ENCODE measurements at places on chromosomes 3 and 15. TPM values are rescaled to one million over a fixed set of nuclear protein-coding genes. Genes with fewer than 3 reads are reported as not detected.

GRCh38 chr3:196735751-196736150, 3.9 kb upstream of the PAK2 start:
- no peaks in the 10 kb centered on the region for H3K27me3 ChIP-seq
- no peak overlapping the region for H3K4me3 ChIP-seq
- peaks cover 39% of the 10 kb centered on the region for H3K36me3 ChIP-seq
- no peak overlapping the region for H3K27ac ChIP-seq

DNA sequence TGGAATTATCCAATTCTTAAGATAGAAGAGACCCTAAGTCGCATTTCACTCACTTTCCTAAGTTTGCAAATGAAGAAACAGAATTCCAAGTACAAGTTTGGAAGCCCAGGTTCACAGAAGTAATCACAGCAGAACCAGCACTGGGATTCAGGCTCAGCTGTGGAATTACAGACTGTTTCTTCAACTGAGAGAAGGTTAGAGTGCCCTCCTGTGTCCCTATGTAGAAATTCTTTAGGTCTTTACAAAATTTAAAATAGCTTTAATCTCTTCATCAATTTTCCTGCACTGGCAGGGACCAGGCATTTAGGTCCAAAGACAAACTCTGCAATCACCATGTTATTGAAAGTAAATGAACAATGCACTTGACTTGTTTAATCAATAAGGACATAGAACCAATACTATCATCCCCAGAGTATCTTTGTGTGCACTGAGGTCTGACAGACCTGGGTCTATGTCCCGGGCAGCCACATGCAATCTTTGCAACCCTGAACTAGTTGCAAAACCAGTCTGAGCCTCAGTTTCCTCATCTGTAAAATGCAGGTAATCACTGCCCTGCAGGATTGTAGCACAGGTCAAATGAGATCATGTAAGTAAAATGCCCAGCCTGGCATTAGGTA, 96.3 kb upstream of the ZBED2 start:
- peak overlapping the region; percentile 53 for H3K27ac ChIP-seq
- DNase-seq: no peak
- peaks cover 22% of the 10 kb centered on the region for H3K36me3 ChIP-seq
- H3K4me3 ChIP-seq: no peak overlapping the region

DNA sequence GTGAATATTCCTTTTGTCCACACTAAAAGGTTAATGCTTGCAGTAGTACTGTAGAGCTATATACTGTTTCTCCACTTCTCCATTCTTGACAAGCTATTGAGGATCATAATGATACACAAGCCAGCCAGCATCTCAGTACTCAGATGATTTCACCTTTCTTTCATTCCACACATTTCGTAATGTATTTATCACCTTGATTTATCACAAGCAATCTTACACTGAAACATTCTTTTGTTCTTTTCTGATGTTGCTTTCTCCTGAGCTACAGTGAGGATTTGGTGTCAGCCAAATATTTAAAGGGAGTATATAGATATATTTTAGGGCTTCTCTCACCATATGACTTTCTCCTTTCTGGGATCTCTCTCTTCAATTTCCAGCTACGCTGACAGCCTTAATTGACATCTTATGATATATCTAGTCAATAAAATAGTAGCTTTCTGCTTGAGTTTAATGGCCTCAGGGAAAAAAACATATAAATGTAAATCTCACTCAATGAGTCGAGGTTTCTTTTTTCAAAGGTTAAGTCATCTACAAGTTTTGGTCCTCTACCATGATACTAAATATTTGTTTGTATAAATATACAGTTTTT, 1327.0 kb downstream of the NSUN3 start:
- H3K4me1 ChIP-seq: no peaks in the 10 kb centered on the region
- no peak for DNase-seq
- H3K27ac ChIP-seq: no peak overlapping the region
- no peaks in the 10 kb centered on the region for H3K27me3 ChIP-seq
- H3K4me3 ChIP-seq: no peak overlapping the region
- no peaks in the 10 kb centered on the region for H3K36me3 ChIP-seq

DNA sequence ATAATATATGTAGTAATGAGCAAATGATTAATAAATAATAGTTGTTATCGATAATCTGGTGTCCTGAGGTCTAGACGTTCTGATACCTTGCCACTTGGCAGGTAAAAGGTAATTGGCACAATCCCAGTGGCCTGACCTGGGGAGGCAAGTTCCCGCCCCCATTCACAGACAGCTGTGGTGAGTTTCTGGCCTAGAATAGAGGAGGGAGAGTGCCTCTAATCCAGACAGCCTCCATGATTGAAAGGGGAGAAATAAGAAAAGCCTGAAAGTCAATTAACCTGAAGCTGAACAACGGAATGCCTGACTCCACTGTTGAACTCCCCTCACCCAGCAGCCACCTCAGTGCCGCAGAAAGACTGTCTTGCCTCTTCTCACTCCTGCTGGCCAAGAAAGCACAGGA, 38.1 kb upstream of the SV2B start:
- peaks cover 28% of the 10 kb centered on the region for H3K27me3 ChIP-seq
- DNase-seq: no peak
- H3K4me1 ChIP-seq: no peaks in the 10 kb centered on the region
- no peak overlapping the region for H3K27ac ChIP-seq
- H3K4me3 ChIP-seq: no peak overlapping the region
- no peaks in the 10 kb centered on the region for H3K36me3 ChIP-seq

DNA sequence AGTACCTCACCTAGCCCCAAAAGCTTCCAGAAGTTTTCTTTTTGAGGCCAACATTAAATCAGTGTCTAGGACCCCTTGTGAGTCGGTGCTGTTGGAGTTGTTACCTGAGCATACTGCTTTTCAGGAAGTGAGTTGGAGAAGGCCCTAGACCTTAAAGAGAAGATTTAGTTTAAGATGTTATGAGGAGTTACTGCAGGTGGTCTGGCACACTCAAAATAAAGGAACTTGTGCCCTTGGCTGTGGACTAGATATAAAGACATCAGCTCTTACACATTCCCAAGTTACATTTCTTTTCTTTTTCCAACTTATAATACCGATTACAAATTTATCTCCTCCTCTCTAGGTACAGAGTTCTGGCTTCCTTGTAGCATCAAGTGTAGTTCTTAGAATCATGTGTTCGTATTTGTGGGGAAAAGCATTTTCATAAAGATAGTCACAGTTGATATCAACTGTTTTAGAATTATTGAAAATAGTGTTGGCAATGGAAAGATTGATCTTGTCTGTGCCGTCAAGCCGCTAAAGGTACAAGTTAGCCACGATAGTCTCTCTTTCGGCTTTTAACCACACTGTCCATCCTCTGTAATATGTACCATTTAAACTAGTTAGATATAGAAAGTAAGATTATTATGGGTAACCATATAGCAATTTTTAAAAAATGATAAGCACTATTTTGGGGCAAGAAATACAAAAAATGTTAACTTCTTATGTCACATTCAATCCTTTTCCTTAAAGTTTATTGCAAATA, 8.6 kb downstream of the ZIC1 start:
- H3K4me1 ChIP-seq: peaks cover 9% of the 10 kb centered on the region
- no peak for DNase-seq
- H3K27ac ChIP-seq: no peak overlapping the region
- H3K36me3 ChIP-seq: peaks cover 8% of the 10 kb centered on the region
- no peak overlapping the region for H3K4me3 ChIP-seq

Gene SH2D7
- 0.29 TPM for total RNA-seq

All from activated CD8-positive, alpha-beta T cell treated with anti-CD3 and anti-CD28 coated beads, Interleukin-2, amount 10 ng/mL, durations not matched to agents 7 days and 5 days (primary cell).